ENCODE measurements at places on chromosomes 11 and 22. TPM values are rescaled to one million over a fixed set of nuclear protein-coding genes. Genes with fewer than 3 reads are reported as not detected.

DNA sequence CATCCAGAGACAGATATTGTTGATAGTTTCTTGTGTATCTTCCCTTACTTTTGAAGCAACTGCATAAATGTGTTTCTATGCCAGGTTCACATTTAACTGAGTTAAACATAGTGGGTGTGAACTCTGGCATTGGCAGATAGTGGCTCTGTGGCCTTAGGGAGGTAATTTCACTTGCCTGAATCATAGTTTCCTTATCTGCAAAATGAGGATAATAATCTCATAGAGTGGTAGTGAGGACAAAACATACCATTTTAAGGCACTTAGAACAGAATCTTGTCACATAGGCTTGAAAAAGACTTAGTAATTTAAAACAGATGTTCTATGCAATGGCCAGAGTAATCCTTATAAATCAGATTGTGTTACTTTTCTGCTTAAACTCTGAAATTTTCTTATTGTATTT lies 56.4 kb upstream of the SYN3 start:
- H3K36me3 ChIP-seq, result no peaks in the 10 kb centered on the region
- no peaks in the 10 kb centered on the region for H3K4me1 ChIP-seq
- H3K4me3 ChIP-seq, result no peak overlapping the region
- no peak for DNase-seq

DNA sequence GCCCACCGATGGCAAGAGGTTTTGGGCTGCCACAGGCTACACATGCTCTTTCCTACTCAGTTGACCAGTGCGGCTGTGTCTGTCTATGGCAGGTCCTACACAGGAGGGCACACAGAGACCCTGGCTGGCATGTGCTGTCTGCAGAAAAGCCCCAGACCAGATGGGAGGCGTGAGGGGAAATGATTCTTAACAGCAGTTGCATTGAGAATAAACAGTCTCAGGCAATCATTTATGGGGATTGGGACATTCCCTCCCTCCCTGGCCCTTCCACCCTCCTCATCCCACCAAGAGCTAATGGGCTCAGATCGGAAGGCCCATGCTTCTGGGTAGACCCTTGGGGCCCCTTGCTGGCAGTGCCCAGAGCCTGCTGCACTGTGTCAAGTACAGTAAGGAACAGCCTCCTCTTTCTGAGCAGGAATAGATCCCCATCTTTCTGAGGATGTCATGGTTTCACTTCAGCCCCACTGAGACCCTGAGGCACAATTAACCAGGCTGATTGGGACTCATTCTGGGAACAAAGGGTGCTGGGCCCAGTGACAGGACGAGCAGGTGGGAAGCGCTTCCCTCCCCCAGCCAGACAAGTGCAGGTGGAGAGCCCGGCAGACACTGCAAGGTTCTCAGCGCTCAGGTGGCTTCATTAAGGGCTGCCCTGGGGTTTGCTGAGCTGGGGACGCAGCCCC lies 28.3 kb downstream of the TSPAN18 start:
- H3K4me1 ChIP-seq, result no peaks in the 10 kb centered on the region
- H3K27me3 ChIP-seq, result no peaks in the 10 kb centered on the region
- H3K36me3 ChIP-seq, result no peaks in the 10 kb centered on the region

The SLCO2B1 gene
- total RNA-seq, result 117 TPM

DNA sequence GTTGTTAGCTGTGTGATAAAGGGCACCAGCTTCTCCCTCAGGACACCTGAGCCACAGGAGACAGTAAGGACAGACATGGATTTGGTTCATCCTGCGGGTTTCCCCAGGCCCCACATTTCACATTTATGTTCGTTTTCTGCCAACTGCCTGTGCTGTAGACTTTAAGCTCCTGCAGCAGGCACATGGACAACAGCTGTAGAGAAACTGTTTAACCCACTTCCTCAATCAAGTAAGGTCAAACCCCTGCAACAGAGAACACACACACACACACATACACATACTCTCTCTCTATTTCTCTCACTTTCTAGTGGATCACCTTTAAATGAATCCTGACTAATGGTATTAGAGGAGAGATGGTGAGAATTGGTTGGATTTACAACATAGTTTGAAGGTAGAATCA lies 90.7 kb downstream of the C11orf87 start:
- no peak for DNase-seq
- H3K27ac ChIP-seq, result no peak overlapping the region

DNA sequence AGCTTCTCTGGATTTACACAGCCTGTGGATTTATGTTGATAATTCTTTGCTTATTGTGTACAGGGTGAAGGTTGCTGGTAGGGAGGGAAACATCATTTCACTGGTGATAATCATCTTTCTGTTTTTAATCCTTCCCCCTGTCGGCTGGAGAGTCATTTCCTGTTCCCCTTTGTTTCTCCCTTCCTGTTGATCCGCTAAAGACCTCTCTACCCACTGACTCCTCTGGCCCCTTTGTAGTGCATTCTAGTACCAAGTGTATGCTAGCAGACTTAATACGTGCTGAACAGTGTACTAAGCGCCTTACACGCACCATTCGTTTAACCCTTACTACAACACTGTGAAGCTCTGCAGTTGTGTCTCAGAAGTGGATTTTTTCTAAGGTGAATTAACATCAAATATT lies 19.0 kb upstream of the OR9Q1 start:
- no peak overlapping the region for H3K4me3 ChIP-seq
- no peak for DNase-seq
- no peaks in the 10 kb centered on the region for H3K36me3 ChIP-seq
- H3K4me1 ChIP-seq, result no peaks in the 10 kb centered on the region

- peak; percentile 66 for DNase-seq
- H3K4me3 ChIP-seq, result no peak overlapping the region
- H3K4me1 ChIP-seq, result peaks cover 20% of the 10 kb centered on the region
- no peaks in the 10 kb centered on the region for H3K27me3 ChIP-seq
- H3K36me3 ChIP-seq, result no peaks in the 10 kb centered on the region
- no peak overlapping the region for H3K27ac ChIP-seq
These were observed 18.9 kb downstream of the LIMK2 start for GRCh38 chr22:31230871-31231621.

GRCh38 chr11:65579291-65579690 lies 3.4 kb downstream of the EHBP1L1 start:
- no peak overlapping the region for H3K4me3 ChIP-seq
- H3K27me3 ChIP-seq, result no peaks in the 10 kb centered on the region
- DNase-seq, result no peak
- H3K27ac ChIP-seq, result no peak overlapping the region
- peaks cover 5% of the 10 kb centered on the region for H3K36me3 ChIP-seq

The MED19 gene
- total RNA-seq, result 15.2 TPM

The SLC17A6 gene
- total RNA-seq, result not detected

DNA sequence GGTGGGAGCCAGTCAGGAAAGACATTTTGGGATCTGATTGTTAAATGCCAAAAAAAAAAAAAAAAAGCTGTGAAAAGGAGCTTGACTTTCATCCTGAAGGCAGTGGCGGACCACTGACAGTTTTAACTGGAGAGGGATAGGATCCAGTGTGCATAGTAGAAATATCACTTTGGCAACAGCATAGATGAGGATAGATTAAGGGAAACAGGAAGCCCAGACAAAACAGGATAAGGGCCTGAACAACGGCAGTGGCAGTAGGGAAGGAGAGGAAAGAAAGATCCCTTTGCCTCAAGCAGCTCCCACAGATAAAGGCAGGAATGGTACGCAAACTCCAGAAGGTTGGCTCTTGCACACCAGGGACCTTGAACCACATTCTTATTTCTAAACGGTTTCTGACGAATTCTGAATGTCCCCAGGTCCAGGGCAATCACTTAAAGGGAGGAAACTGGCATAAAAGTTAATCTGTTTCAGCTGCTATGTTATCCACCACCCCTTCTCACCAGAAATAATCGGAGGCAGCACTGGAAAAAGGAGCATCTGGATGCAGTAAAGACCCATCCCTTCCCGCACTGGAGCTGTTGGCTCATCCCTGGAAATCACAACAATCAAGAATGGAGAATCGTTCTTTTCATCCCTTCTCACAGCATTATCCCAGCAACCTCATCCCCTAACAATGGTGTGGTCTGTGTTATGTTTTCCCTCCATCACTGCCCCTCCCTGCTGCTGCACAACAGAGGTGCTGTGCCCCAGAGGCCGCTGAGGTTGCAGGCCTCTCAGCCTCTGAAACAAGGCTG lies 99.1 kb downstream of the GAB2 start:
- no peak overlapping the region for H3K4me3 ChIP-seq
- H3K27ac ChIP-seq, result no peak overlapping the region
- no peaks in the 10 kb centered on the region for H3K36me3 ChIP-seq

DNA sequence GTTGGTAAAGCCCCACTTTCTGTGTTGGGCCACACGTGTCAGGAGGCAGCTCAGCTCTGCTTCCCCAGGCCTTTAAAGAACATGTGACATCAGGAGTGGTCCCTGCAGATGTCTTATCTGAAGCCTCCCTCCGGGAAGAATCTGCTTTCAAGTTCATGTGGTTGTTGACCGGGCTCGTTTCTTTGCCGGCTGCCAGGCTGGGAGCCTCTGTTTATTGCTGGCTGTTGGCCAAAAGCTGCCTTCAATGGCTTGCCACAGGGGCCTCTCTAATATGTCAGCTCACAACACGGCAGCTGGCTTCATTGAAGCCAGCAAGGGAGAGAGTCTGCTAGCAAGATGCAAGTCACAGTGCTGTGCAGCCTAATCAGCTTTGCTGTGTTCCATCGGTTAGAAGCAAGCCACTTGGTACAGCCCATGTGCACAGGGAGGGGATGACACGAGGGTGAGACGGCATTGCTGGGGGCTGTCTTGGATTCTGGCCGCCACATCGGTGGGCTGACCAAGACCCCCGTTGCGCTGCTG lies 14.6 kb downstream of the MRGPRF start:
- H3K27me3 ChIP-seq, result no peaks in the 10 kb centered on the region
- H3K4me3 ChIP-seq, result no peak overlapping the region
- no peak overlapping the region for H3K27ac ChIP-seq
- DNase-seq, result peak; percentile 53

DNA sequence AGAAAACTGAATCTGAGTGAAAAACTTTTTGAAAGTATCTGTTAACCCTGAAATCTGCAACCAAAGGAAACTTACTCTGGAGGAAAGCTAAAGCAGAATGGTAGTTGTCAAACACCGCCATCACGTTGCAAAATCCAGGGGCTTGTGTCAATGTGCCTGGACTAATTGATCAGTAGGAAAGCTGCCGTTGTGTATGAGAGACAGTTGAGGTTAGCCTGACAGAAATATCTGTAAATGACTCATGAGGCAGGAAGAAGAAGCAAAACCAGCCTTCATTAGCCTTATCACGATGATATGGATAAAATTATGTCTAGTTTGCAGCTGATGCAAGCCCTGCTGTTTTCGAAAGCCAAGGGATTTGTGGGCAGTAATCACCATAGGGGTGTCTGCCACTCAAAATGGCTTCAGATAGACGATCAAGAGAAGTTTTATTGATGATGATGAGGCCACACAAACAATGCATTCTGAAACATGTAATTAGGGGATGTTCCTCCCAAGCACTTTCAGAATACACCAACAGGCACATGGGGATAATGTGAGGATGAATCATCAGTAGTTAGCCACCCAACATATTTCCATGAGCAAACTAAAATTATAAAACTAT lies 8.9 kb downstream of the SCGB1A1 start:
- H3K27ac ChIP-seq, result no peak overlapping the region
- H3K4me3 ChIP-seq, result no peak overlapping the region
- H3K4me1 ChIP-seq, result no peaks in the 10 kb centered on the region
- no peaks in the 10 kb centered on the region for H3K27me3 ChIP-seq

DNA sequence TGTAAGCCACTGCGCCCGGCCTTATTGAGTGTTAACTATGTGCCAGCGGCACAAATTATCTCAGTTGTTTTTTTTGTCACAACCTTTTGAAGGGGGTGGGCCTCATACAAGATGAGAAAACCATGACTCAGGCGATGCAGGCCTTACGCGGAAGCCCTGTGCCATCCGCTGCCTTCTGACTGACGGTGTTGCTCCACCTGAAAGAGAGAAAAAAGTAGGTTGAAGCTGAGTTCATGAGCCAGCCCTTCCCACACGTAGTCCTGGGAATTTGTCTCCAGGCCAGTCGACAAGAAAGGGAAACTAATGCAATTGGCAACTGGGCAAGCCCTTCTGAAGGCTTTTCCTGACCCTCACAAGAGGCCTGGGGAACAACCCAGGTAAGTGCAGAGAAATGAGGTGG lies 96.9 kb upstream of the CRYBB3 start:
- no peaks in the 10 kb centered on the region for H3K27me3 ChIP-seq
- H3K27ac ChIP-seq, result no peak overlapping the region

The SCGB1A1 gene
- total RNA-seq, result not detected

- no peak overlapping the region for H3K4me3 ChIP-seq
- DNase-seq, result no peak
- H3K4me1 ChIP-seq, result no peaks in the 10 kb centered on the region
- H3K27ac ChIP-seq, result no peak overlapping the region
These were observed 1052.9 kb downstream of the NTM start for GRCh38 chr11:132423266-132423665.

DNA sequence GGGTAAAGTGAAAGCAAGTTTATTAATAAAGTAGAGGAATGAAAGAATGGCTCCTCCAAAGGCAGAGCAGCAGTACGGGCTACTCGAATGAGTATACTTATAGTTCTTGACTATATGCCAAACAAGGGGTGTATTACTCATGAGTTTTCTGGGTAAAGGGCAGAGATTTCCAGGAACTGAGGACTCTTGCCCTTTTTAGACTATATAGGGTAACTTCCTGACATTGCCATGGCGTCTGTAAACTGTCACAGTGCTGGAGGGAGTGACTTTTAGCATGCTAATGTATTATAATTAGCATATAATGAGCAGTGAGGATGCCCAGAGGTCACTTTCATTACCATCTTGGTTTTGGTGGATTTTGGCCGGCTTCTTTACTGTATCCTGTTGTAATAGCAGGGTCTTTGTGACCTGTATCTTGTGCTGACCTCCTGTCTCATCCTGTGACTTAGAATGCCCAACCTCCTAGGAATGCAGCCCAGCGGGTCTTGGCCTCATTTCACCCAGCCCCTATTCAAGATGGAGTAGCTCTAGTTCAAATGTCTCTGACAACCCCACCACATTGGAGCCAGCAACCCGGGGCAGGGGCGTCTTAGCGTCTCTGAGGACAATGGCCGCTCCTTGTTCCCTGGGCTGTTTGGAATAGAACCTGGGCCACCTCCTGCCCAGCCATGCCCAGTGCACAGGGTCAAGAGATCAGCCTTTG lies 34.9 kb upstream of the CD82 start:
- no peak overlapping the region for H3K27ac ChIP-seq
- H3K4me1 ChIP-seq, result no peaks in the 10 kb centered on the region
- no peak overlapping the region for H3K4me3 ChIP-seq
- no peak for DNase-seq
- no peaks in the 10 kb centered on the region for H3K36me3 ChIP-seq
- no peaks in the 10 kb centered on the region for H3K27me3 ChIP-seq

GRCh38 chr11:27616711-27617110 lies 83.5 kb downstream of the BDNF start:
- H3K4me1 ChIP-seq, result no peaks in the 10 kb centered on the region
- no peak for DNase-seq
- no peak overlapping the region for H3K4me3 ChIP-seq
- no peak overlapping the region for H3K27ac ChIP-seq
